ENCODE measurements at places on chromosomes 7 and 10.

GRCh38 chr7:28853834-28854749, 104.0 kb downstream of the TRIL start:
- peak; percentile 76 for DNase-seq

DNA sequence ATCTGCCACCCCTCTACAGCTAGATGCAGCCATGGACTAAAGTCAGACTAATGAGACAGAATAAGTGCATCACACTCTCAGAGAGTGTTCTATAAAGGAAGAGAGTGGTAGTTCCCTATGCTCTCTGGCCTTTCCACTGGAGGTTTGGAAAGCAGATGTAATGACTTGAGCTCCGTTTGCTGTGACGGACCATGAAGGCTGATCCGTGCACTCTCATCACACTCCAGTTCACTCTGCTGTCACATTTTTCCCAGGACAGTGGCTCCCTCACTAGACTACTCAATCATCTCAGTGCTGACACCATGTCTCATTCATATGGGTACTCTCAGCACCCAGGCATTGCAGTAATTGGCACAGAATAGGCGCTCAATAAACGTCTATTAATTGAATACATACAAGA, 20.4 kb downstream of the TRDMT1 start:
- no peak for DNase-seq

DNA sequence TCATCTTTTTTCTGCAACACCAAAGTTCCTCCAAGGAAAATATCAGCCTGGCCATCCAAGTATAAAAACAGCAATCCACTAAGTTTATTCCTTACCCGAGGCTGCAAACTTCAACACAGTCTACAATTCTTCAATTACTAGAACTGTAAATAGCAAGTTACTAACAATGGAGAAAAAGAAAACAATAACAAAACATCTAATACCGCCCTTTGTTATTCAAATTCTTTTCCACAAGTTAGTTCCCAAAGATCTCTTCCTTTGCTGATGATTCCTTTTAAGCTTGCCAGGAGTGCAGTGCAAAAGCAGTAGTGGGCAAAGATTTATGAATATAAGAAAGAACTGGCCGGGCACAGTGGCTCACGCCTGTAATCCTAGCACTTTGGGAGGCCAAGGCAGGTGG, 86.2 kb downstream of the CUL2 start:
- DNase-seq, result no peak

DNA sequence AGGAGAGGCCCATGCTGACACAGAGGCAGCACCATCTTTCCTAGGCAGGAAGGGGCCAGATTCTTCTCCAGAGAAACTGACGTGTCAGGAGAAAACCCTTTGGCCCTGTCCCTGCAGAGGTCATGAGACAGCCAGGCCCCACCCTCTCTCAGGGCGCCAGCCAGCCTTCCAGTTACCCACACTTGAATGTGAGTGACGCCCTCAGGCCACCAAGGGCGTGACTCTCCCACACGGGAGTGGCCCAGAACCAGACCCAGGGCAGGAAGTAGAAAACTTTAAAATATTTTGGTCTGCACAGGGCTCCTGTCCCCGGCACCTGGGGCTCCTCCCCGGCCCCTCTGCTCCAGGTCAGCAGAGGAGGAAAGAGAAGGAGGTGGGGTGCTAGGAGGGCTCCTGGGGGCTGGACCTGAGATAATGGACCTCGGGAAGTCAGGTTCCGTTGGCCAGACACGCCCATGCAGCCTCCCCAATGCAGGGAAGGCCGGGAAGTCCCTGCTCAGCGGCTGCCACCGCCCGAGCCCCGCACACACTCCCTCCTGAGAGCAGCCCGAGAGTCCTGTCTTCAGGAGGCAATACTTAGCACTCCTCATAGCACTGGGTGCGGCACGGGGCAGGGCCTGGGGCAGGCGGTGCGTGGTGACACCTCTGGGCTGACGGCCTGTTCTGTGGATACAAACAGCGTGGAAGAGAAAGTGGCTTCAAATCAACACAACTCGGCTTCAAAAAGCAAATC, 67.0 kb upstream of the CFAP46 start:
- no peak for DNase-seq

- DNase-seq, result no peak
These were observed 262.8 kb upstream of the KLF14 start for GRCh38 chr7:130996833-130997231.

Measured in activated CD8-positive, alpha-beta memory T cell treated with anti-CD3 and anti-CD28 coated beads, Interleukin-2, amount 50 U/mL, for 4 hours (primary cell).